CD4-positive, alpha-beta T cell treated with Interferon gamma for 1 hour (primary cell): ENCODE measurements at places on chromosomes 6 and 20.

- no peak for DNase-seq
Observed at GRCh38 chr20:57175397-57176010, 90.9 kb downstream of the BMP7 start.

DNA sequence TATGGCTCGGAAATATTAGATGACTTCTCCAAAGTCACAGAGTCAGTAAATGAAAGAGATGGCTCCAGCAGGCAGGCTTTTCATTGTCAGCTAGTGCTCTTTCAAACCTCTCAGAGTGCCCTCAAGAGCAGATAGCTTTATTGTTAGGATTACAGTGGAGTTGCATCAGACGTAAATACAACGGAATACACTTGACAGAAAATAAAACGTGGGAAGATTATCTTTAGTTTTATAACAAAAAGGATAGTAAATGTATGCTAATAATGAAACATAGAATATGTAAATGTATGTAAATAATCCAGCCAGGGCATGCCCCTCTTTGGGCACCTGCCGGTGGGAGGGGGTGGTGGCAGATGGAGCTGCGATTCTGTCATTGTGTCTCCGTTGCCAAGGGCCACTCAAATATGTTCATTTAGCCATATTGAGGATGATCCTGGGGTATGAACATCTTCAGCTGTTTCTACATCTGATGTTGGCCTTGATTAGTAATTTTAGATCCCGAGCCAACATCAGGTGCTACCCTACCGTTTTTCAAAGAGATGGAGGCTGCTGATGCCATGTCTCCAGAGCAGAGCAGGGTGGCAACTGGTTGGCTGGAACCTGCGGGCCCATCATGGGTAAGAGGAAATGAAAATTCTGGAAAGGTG lies 358.3 kb upstream of the SULF2 start:
- no peak for DNase-seq

- DNase-seq, result no peak
Observed at GRCh38 chr20:24018796-24019195, 30.2 kb upstream of the GGTLC1 start.

DNA sequence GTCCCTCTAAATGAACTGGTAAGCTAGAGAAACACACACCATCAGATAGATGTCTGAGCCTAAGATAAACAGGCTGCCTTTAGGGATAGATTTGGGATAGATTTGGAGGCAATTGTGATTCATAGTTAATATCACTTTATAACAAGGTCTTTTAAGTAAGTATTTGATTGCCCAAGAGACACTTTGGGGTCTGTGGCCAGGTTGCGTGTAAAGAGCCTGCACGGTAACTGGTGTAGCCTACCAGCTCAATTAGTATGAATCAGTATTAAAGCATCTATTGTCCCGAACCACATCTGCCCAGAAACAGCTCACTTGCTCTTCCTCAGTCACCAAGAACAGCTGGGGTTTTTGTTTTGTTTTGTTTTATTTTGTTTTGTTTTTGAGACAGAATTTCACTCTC lies 193.3 kb downstream of the SASH1 start:
- DNase-seq, result no peak

GRCh38 chr6:45754432-45754831 lies 261.2 kb downstream of the CLIC5 start:
- DNase-seq, result no peak

DNA sequence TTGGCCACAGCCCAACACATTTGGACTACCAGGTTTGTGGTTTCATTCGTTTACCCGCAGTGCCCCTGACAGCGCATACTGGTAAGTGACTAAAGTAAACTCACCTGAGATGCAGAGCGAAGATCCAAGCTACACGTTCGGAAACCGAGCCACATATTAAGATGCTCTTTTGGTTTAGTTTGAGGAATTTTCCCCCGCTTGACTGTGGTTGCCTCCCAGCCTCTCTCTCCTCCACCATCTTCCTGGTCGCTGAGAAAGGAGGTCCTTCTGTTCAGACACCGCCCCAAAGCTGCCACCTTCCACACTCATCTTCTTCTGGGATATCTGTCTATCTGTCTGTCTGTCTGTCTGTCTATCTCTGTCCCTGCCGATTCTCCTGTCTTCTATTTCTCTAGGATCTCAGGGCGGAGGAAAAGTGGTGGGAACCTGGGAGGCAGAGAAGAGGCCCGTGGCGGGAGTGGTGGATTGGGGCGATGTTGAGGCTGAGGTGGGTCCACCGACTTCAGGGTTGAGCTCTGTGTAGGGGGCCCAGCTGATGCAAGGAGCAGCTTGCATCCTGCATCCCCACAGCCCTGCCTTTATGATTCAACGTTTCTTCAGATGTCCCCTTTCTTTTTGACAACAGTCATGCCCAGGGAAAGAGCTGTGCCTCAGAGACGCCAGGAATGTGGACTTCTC lies 196.9 kb upstream of the ZNF184 start:
- DNase-seq, result no peak

GRCh38 chr6:11789744-11790143 lies 11.1 kb upstream of the ADTRP start:
- no peak for DNase-seq

- no peak for DNase-seq
Observed at GRCh38 chr20:50238081-50238800, 47.6 kb downstream of the CEBPB start.

DNA sequence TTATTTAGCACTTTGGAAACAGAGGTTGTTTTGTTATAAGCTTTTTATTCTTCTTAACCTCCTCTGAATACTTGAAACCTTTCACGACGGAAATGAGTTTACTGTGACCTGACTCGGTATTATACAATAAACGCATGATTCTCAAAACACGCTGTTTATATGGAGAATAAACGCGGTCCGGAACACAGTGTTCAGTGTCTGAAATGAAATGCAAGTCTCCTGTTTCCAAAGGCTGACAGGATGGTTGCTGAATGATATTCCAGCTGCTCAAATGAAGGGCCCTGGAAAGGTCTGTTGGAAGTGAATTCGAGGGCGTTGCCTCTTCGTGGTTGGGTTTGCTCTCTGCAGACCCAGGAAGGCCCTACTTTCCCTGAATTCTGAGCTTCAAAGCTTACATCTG lies 83.4 kb downstream of the RSPH3 start:
- no peak for DNase-seq

DNA sequence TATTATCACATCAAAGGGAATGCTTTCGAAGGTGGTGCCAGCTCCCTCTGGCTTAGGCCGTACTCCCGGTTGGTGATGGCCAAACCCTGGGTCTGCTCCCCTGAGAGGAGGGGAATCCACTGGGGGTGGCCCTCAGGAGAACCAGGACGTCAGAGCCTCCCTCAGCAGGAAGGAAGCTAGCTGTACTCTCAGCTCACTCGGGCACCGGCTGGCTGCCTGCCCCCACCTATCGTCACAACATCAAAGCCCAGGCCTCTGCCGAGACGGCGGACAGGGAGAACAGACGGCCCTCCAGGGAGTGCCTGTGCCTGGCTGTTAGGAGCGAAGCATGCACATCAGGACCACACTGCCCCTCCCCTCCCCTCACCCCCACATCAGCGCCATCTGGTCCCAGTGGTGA lies 9.2 kb upstream of the PGC start:
- no peak for DNase-seq

DNA sequence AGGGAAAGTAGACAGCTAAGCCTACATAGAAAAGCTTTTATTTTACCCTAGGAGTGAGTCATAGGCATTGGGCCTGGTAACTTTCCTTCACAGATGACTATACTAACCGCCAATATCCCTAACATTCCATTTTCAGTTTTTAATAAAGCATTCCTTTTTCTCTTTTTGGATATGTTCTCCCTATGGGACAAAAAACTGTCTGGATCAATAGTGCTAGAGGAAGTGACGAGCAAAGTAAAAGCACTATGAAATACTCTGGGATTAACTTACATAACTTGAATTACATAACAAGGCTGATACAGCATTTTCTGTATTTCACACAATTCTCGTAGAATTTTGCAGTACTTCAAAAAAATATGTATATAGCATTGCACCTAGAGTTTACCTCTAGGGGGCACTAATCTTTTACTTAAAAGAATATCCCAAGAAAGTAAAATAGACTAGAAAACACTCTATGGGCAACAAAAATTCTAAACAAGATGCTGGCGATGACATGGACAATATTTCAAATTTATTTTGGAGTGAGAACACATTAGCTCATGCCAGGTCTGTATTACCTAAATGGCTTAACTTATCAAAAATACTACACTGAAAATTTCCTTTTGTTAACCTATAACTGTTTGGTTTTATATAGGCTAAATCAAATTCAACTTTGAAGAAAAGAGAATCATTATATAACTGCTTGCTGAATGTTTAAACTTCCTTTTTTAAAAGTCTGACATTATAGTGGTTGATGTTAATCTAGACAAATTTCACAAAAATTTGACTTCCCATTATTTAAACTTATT lies 66.3 kb upstream of the DST start:
- DNase-seq, result no peak

DNA sequence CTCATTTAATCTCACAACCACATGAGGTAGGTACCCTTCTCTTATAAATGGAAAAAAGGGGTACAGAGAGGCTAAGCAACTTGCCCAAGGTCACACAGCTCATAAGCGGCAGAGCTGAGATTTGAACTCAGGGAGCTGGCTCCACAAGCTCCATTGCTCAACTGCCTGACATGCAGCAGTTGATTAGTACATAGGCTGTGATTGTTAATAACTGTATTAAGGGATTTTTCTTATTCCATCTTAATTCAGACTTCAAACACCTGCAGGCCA lies 6.6 kb downstream of the CCN5 start:
- no peak for DNase-seq

GRCh38 chr6:44778513-44778912 lies 391.0 kb downstream of the CDC5L start:
- DNase-seq, result no peak

GRCh38 chr20:11080010-11080409 lies 406.2 kb upstream of the JAG1 start:
- DNase-seq, result no peak

DNA sequence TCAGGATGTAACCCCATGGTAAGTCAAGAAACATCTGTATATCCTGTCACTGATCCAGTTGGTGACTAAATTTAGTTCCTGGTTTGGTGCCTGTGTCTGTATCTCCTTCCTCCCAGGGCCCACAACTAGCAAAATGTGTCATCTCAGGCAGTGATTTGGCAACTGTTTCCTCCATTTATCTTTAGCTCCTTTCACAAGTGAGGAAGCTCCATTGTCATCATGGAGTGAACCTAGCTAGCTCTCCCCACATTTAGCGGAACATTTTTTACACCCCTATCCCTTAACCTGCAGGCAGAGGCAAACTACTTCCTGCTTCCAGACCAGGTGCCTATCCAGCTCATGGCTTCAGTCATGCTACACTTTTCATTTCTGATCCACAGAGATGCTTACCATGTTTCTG lies 99.5 kb downstream of the IPCEF1 start:
- DNase-seq, result peak; percentile 19

DNA sequence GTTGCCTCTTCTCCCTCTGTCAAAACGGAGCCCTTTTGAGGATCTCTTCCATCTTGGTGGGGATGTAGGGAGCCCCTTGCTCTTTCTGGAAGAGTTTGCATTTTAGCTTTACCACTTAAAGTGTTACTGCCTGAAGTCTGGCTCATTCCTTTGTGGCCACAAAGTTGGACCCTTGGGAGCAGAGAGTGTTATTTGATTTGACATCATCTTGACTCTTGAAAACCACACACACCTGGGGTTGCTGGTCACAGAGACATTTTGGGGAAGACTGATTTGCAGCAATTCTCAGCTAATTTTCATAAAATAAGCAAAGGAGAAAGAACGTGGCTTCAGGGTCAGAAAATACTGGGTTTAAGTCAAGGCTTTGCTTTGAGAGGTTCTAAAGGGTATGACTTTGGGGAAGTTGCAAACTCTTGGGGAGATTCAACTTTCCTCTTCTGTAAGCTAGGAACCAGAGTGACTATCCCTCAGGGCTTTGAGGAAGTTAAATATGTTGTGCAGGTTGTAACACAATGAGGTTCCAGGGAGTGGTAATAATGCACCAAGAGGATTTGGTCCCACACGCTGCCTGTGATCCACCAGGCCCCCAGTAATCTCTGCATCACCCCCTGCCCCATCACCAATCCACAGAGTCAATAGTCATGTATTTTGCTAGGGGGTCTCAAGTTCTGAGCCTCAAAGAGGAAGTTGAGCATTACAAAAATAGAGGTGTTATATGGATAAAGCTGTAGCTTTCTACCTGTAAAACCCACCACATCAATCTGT lies 141.6 kb upstream of the SLC24A3 start:
- DNase-seq, result no peak

DNA sequence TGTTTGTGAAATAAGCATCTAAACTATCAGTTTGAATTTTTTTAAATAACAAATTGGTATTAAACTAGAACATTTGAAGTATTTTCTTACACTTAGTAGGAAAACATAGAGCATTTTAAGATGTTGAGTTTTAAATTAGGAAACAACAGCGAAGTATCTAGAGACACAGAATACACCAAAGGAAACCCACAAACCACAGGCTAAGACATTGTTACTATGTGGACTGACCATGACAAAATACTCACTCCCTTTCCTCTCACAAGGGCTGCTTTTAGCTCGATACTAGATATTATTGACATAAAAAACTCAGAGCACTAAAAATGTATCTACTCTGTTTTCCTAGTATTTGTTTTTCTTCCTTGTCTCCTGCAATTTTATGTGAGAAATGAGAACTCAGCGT lies 266.0 kb upstream of the CITED2 start:
- DNase-seq, result no peak

GRCh38 chr6:65299236-65299635 lies 407.8 kb downstream of the EYS start:
- DNase-seq, result no peak

DNA sequence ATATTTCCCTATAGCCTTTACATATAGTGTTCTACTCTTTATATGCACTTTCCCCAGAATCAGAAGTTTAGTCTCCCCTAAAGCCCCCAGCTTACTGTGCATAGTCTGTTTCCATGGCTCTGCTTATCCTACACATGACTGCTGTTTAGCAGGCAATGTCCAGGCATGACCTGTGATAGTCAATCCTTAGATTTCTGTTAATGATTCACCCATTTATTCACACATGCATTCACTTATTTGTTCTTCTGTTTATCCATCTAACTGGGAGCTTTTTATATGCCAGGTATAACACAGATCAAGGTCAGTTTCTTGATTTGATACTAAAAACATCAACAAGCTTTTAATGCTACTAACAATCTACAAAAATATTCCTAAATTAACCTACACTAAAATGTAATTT lies 300.8 kb downstream of the PHF3 start:
- no peak for DNase-seq
